Uterus (tissue), 4 donors: ENCODE measurements at places on chromosomes 11 and 22. TPM values are rescaled to one million over a fixed set of nuclear protein-coding genes. Genes with fewer than 3 reads are reported as not detected.

- H3K27ac ChIP-seq: no peak overlapping the region
- no peaks in the 10 kb centered on the region for H3K4me1 ChIP-seq
- no peaks in the 10 kb centered on the region for H3K36me3 ChIP-seq
- no peak overlapping the region for H3K4me3 ChIP-seq
Measured at GRCh38 chr11:78647986-78648875, 73.6 kb upstream of the NARS2 start.

GRCh38 chr11:124277804-124278203 lies 21.6 kb downstream of the OR8G5 start:
- H3K4me3 ChIP-seq: no peak overlapping the region
- no peaks in the 10 kb centered on the region for H3K4me1 ChIP-seq
- H3K27ac ChIP-seq: no peak overlapping the region
- H3K36me3 ChIP-seq: no peaks in the 10 kb centered on the region
- H3K27me3 ChIP-seq: no peaks in the 10 kb centered on the region

Gene ANO3
- total RNA-seq: not detected

Gene CD248
- total RNA-seq: 14.1 TPM

- peaks cover 8% of the 10 kb centered on the region for H3K4me1 ChIP-seq
- peaks cover 27% of the 10 kb centered on the region for H3K27me3 ChIP-seq
- no peak overlapping the region for H3K27ac ChIP-seq
- no peak for DNase-seq
- H3K36me3 ChIP-seq: no peaks in the 10 kb centered on the region
Measured at GRCh38 chr11:65789230-65790103, 2.6 kb downstream of the OVOL1 start.

DNA sequence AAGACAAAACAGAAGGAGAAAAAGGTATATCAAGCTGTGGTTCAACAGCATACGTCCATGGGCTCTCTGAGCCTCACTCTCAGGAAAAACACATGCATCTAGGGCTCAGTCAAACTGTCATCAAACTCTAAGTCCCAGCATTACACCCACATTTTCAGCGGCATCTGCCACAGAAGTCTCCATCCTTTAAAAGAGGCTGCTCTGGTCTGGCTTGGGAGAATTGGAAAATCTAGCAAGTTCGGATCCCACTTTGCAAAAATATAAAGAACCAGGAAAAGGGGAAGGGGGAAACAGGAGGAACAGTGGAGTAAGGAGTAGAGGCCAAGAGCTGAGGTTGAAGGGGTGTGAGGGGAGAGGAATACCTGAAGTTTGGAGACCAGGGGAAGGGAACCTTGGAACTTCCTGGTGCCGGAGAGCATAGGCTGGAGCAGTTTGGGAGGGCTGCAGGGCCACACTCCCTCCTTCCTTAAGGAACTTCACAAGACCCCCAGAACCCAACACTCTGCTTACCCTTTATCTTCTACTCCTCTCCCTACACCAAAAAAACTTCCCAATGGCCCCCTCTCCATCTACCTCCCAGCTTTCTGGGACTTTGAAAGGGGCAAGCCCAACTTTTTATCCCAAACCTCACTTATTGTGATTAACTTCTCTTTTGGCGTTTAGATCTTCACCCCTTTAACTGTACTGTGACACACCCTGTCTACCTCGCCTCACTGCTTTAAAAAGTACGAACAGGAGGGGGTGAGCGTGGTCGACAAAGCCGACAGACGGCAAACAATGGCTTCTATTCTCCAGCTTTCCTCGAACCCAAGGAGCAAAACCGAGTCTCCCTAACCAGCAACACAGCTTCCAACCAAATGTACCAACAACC lies 4.0 kb downstream of the PAX6 start:
- H3K27ac ChIP-seq: no peak overlapping the region
- H3K4me3 ChIP-seq: no peak overlapping the region
- no peak for DNase-seq
- H3K36me3 ChIP-seq: no peaks in the 10 kb centered on the region
- peaks cover 34% of the 10 kb centered on the region for H3K27me3 ChIP-seq

DNA sequence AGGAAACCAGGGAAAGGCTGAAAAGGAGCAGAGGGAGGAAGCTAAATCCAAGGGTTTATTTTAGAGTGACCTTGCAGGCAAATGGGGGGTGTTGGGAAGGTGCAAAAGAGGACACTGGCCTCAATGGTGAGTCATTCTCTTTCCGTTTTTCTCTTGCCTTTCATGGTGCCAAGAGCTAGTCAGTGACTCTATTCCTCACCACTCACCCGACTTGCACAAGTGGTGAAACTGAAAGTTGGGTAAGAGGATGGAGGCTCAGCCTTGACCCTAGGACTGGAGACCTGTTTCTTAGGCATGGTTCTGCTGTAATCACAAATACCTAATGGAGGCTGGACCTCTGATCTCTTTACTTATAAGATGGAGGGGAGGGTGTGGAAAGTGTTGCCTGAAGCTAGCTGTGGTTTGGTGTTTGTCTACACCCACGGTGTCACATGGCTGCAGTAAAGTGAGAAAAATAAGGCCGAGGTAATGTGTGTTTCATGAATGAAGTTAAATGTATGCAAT lies 67.3 kb upstream of the CREB3L1 start:
- DNase-seq: no peak
- H3K27ac ChIP-seq: no peak overlapping the region
- H3K27me3 ChIP-seq: no peaks in the 10 kb centered on the region
- no peaks in the 10 kb centered on the region for H3K4me1 ChIP-seq
- no peaks in the 10 kb centered on the region for H3K36me3 ChIP-seq

DNA sequence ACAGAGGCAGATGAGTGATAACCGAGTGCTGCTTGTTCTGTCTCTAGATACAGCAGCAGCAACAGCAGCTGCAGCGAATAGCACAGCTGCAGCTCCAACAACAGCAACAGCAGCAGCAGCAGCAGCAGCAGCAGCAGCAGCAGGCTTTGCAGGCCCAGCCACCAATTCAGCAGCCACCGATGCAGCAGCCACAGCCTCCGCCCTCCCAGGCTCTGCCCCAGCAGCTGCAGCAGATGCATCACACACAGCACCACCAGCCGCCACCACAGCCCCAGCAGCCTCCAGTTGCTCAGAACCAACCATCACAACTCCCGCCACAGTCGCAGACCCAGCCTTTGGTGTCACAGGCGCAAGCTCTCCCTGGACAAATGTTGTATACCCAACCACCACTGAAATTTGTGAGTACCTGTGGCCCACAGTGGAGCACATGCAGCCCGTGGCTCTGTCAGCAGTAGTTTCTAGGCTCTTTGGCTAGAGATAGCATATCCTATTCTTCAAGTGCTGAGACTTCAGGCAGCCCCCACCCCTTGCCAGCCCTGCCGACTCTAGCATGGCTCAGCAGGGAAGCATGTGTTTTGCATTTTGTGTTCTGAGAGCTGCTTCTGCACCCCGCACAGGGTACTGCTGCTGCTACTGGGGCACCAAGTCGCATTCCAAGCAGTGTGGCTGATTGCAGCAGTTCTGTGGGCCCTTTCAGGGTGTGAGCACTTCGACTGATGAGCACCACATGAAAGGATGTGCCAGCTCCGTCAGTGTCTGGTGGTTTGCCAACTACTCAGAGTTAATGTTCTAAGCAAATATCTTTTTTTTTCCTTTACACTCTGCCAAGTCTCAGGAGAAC lies 59.2 kb downstream of the MED15 start:
- H3K4me3 ChIP-seq: no peak overlapping the region
- no peaks in the 10 kb centered on the region for H3K36me3 ChIP-seq
- DNase-seq: peak; percentile 72

- H3K4me3 ChIP-seq: no peak overlapping the region
- peak overlapping the region; percentile 88 for H3K27ac ChIP-seq
- no peaks in the 10 kb centered on the region for H3K36me3 ChIP-seq
- no peaks in the 10 kb centered on the region for H3K27me3 ChIP-seq
- DNase-seq: no peak
Measured at GRCh38 chr11:114200351-114201133, 95.7 kb upstream of the NNMT start.

Gene BATF2
- total RNA-seq: not detected

Gene PRG2
- not detected for total RNA-seq

Gene FREY1
- not detected for total RNA-seq

Gene LYVE1
- total RNA-seq: 35.5 TPM

Gene GAB4
- total RNA-seq: not detected

GRCh38 chr22:25360411-25360810 lies 141.0 kb downstream of the CRYBB2 start:
- no peak overlapping the region for H3K27ac ChIP-seq
- no peaks in the 10 kb centered on the region for H3K4me1 ChIP-seq
- peak; percentile 8 for DNase-seq
- H3K27me3 ChIP-seq: no peaks in the 10 kb centered on the region
- H3K36me3 ChIP-seq: no peaks in the 10 kb centered on the region

GRCh38 chr11:115060840-115061239 lies 382.5 kb downstream of the NXPE2 start:
- H3K36me3 ChIP-seq: no peaks in the 10 kb centered on the region
- no peak overlapping the region for H3K27ac ChIP-seq
- no peak overlapping the region for H3K4me3 ChIP-seq
- H3K27me3 ChIP-seq: no peaks in the 10 kb centered on the region

Gene CBLIF
- not detected for total RNA-seq

DNA sequence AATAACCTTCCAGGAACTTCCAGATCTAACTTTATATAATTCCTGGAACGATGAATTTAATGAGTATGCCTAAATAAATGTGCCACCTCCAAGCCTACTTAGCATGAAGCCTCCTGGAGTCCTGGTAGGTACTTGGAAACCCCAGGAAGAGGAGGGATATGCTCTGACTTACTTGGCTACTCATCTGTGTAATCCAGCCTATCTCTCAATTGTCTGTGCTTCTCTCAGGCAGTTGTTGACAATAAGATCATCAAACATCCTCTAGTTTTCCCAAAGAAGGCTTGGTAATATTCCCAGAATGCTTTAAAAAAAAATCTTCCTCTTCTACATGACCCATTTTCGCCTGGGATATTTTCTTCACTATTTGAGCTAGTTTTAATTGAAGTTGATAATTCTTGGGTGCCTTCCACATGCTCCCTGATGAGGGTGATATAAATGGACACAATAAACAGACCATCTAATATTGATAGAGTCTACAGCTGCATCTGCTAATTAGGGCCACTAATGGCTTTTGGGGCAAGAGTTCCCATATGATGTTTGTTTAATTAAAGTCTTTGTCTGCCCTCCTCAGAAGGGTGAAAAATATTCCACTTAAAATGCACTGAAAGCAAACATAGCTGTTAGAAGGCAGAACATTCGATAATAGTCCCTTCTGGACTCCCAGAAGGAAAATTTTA lies 75.5 kb upstream of the RAB38 start:
- H3K4me1 ChIP-seq: no peaks in the 10 kb centered on the region
- DNase-seq: no peak
- H3K27ac ChIP-seq: no peak overlapping the region
- no peaks in the 10 kb centered on the region for H3K27me3 ChIP-seq

DNA sequence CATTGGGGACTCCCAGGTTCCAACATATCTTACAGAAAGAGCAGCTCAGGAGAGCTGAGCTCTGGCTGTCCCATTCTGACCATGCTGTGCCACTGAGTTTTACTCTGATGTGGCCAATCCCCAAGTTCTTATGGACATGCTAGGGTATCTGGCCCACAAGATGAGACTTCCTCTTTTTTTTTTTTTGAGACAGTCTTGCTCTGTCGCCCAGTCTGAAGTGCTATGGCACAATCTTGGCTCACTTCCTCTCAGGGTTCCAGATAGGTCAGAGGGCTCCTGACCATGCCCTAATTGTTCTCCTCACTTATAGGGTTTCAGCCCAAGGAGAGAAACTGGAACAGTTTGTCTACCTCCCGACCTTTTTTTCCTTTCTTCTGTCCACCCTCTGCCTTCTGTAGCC lies 152.3 kb upstream of the CCDC90B start:
- no peak overlapping the region for H3K4me3 ChIP-seq
- H3K36me3 ChIP-seq: no peaks in the 10 kb centered on the region
- H3K27me3 ChIP-seq: no peaks in the 10 kb centered on the region
- H3K4me1 ChIP-seq: no peaks in the 10 kb centered on the region
- DNase-seq: no peak
- no peak overlapping the region for H3K27ac ChIP-seq

Gene MISFA
- not detected for total RNA-seq

Gene ACR
- not detected for total RNA-seq

Gene OR52N4
- not detected for total RNA-seq

Gene C11orf16
- 1.5 TPM for total RNA-seq

DNA sequence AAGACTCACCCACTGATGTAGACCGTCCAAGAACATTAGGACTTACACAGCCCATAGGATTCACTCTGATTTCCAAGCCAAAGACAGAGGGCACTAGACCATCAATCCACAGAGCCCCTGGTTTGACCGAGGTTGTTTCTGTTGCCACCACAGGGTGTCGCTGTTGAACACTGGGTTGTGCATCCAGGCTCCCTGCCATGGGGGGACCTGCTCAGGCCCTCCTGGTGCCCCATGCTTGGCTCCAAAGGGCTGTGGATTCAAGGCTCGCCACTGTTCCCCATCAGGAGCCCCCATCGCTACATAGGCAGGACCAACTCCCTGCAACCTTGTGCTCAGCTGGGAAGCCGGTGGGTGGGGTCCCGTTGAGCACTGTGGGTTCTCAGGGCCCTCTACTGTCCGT lies 128.0 kb upstream of the ANO1 start:
- no peaks in the 10 kb centered on the region for H3K27me3 ChIP-seq
- H3K4me1 ChIP-seq: no peaks in the 10 kb centered on the region
- H3K36me3 ChIP-seq: no peaks in the 10 kb centered on the region
- no peak overlapping the region for H3K27ac ChIP-seq
- DNase-seq: no peak

Gene MUC5AC
- total RNA-seq: not detected
